ENCODE measurements at places on chromosomes 6 and 20. TPM values are rescaled to one million over a fixed set of nuclear protein-coding genes. Genes with fewer than 3 reads are reported as not detected.

Gene C6orf58
- not detected for total RNA-seq

Gene L3MBTL3
- total RNA-seq = 11.1 TPM

Gene CCND3
- 287 TPM for total RNA-seq

Gene SLC18B1
- 7.1 TPM for total RNA-seq

Gene NPEPL1
- 18.6 TPM for total RNA-seq

Gene TFAP2A
- not detected for total RNA-seq

Gene PLAGL1
- 17.8 TPM for total RNA-seq

Gene CCR6
- total RNA-seq = 3.9 TPM

Gene HDGFL1
- total RNA-seq = not detected

Gene PNPLA1
- total RNA-seq = not detected

Gene HIVEP2
- total RNA-seq = 37.2 TPM

Gene ZNF831
- 6.9 TPM for total RNA-seq

Gene KIF25
- not detected for total RNA-seq

Gene FAM209B
- total RNA-seq = 0.46 TPM

Gene TGM6
- total RNA-seq = not detected

Gene IRF4
- total RNA-seq = 700 TPM

Gene SPAG4
- total RNA-seq = 2.1 TPM

Gene C20orf141
- total RNA-seq = not detected

Gene BIRC7
- total RNA-seq = not detected

Gene TBX18
- total RNA-seq = not detected

Gene CRISP2
- not detected for total RNA-seq

Gene TNF
- 215 TPM for total RNA-seq

Gene CPNE5
- 0.59 TPM for total RNA-seq

Gene C2
- 0.70 TPM for total RNA-seq

Gene ULBP2
- total RNA-seq = 0.51 TPM

Gene INSM1
- 7.7 TPM for total RNA-seq

Gene LY6G6C
- not detected for total RNA-seq

Gene KCNK5
- total RNA-seq = 27.6 TPM

Gene ATP6V1G2
- total RNA-seq = 2.0 TPM

Gene PRICKLE4
- not detected for total RNA-seq

Gene SRMS
- not detected for total RNA-seq

Gene CPXM1
- total RNA-seq = 0.46 TPM

Gene VSTM2L
- total RNA-seq = not detected

Gene LAMA5
- total RNA-seq = 0.13 TPM

Gene PCK1
- total RNA-seq = not detected

Gene BRD2
- 373 TPM for total RNA-seq

Measured in CD8-positive, alpha-beta memory T cell (primary cell).